Activated naive CD8-positive, alpha-beta T cell treated with anti-CD3 and anti-CD28 coated beads, Interleukin-2, amount 50 U/mL, for 24 hours (primary cell): ENCODE measurements at places on chromosomes 3 and 15.
A peak's percentile ranks its signal among the peaks of the same experiment; 100 is the strongest.

GRCh38 chr3:112230033-112230432, 64.0 kb downstream of the SLC9C1 start:
- no peak for DNase-seq

GRCh38 chr15:67806536-67806935, 18.8 kb upstream of the SKOR1 start:
- no peak for DNase-seq

GRCh38 chr3:167113035-167113830, 266.9 kb downstream of the ZBBX start:
- no peak for DNase-seq

- no peak for DNase-seq
Measured at GRCh38 chr3:134279466-134279865, 28.8 kb upstream of the RYK start.

DNA sequence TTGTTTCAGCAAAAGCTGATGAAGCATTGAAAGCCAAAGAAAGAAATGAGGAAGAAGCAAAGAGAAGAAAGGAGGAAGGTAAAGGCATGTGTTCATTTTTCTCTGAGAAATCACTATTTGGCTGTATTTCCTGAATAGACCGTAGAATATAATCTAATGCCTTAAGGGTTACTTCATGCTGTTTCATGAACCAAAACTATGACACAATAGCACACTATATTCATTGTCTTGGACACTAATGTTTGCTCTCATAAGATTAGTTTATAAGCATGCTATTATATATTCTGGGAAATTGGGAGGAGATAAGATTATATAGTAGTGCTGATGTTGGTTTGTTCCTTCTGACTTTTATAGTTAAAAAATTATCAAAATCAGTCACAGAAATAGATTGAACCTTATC, 110.1 kb upstream of the MLF1 start:
- DNase-seq: no peak

DNA sequence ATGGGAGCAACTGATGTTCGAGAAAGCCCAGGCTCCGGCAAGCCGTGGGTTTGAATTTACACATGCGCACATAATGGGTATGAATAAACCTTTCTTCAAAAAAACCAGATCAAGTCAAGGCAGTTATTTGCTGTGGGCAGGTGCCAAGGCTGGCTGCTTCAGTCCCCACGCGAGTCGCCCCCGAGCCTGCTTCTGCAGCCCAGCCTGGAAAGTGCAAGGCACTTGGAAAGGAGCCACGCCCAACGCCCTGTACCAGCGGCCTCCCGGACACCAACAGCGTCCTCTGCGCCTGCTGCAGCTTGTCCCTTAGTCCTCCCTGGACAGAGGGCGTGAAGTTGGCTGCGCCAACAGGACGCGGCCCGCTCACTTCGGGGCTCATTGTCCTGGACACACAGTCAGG, 68.9 kb downstream of the KLF15 start:
- no peak for DNase-seq

DNA sequence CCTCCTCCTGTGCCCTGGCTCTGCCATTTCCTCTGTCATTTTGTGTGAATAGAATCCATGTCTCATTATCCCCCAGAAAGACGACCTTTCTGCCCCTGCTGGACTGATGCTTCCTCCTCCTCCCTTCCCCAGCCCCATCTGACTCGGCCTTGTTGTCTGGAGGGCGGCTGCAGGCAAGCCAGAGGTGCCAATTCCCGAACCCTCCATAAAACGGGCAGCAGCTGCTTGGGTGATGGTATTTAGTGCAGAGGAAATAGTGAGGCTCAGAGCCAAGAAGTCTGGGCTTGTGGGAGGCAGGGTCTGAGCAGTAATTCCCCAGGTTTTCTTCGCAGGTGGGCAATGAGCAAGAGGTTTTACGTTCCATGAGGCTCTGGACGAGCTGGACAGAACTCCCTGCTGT, 71.2 kb downstream of the ITGA11 start:
- DNase-seq: no peak

GRCh38 chr3:43770426-43771103, 79.8 kb downstream of the ABHD5 start:
- DNase-seq: peak; percentile 27

GRCh38 chr3:42096796-42097565, 5.8 kb downstream of the TRAK1 start:
- peak; percentile 46 for DNase-seq

DNA sequence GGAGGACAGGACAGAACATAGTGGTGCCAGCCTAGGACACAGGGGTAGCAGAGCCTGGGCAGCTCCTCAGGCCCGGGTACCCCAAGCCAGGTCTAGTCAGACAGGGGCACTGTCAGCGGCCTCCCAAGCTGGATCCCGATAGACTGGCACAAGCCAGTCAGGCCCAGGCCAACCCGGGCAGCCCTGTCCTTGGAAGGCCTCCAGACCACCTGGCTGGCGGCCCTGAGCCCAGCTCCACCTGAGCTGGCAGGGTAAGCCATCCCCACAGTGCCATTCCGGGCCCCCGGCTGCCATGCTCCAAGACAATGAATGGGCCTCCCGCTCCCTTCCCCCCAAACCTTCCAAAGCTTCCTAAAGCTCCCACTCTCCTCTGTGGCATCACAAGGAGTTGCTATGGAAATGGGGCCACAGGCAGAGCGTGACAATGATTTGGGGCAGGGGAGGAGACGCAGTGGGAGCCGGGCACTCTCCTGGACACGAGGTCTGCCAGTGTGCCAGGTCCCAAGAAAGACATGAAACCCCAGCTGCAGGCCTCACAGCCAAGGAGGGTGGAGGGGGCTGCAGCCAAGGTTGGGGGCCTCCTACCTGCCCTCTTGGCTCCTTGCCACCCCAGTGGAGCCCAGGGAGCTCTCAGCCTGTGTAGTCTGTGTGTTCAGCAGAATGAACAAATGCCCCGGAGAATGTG, 165.6 kb upstream of the LINGO1 start:
- no peak for DNase-seq

- DNase-seq: no peak
Measured at GRCh38 chr3:194761384-194761783, 75.7 kb downstream of the FAM43A start.

DNA sequence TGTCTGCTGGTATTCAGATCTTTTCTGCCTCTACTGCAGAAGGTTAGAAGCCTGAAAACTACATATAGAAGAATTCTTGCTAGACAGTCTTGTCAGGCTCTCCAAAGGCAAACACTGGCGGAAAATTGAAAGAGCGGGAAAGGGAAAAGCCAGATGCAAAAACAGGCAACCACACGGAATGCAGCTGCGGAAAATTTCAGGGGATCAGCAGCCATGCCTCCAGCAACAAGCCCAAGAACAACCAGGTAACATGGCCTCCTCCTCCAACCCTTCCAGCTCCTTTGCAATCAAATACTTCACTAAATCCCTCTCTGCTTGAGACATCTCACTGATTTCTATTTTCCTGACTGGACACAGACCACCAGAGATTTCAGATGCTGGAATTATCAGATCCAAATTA, 9.6 kb downstream of the UBP1 start:
- no peak for DNase-seq

DNA sequence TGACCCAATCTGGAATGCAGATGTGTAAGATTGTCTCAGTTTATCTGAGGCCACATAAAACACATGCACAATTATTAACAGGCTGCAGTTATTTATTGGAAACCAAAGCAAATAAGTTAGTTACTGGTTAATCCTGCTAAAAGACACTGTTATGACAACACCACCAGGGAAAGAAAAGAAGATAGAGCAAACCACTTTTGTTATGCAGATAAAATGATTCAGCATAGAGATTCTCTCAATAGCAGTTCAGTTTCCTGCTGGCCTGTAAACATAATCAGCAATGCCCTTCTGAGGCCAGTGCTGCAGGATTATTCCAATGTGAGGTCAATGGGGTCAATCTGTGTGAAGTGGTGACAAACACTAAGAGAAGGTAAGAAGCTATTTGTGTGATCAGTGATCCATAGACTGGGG, 244.4 kb downstream of the ZBTB20 start:
- no peak for DNase-seq

- DNase-seq: no peak
Measured at GRCh38 chr3:28294667-28295413, 53.4 kb downstream of the CMC1 start.

DNA sequence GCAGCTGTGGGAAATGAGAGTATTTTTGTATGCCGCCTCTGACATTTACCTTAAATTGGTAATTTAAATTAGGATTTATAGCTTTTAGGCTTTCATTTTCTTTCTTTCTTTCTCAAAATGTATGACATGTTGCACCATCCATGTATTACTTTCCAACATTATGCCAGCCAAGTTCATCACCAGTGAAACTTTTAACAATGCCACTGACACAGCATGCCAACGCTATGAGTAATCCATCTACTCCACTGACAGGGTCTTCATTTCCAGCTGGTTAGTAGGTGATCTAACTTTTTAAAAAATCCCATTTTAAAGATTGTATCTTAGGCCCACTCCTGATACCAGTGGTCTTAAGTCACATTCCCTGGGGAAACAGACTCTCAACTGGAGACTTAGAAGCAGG, 21.8 kb upstream of the CLDN16 start:
- DNase-seq: no peak

DNA sequence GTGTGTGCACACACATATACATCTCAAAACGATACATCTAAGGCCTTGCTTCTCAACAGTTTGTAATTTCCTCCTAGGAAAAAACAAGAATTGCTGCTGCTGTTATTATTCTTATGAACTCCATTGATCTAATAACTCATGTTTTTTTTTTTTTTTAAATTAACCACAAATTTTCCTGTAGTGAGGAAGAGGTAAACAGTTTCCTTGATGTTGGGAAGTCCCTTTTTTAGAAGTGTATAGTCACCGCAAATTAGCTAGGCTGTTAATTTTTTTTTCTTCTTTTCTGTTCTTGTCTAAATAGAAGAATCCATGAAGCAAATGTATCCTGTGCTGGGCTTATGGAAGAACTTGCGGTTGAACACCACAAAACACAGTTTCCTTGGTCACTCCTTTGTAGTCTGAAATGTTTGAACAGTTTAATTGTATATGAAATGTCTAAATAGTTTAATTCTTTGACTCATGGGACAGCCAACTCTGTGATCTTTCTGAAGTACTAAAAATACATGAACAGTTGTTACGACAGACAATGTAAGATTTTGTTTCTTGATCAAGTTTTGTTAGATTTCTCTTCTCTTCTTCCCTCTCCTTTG, 64.5 kb downstream of the MITF start:
- no peak for DNase-seq

DNA sequence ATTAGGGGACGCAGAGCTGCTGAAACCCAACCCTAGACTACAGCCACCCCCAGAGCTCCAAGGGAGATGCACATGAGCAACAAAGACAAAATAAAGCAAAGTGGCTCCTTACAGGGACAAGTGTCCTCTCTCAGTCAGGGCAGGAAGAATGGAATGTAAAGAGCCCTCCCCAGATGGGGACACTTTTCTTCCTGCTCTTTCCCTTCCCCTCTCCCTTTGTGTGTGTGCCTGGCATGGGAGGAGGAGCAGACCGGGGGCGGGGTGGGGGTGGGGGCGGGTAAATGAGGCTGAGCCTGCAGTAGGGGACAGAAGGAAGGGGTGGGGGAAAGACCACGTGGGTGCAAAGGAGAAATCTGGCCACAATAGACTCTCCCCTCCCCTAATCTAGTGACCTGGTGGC, 37.4 kb downstream of the ACAA1 start:
- DNase-seq: no peak

DNA sequence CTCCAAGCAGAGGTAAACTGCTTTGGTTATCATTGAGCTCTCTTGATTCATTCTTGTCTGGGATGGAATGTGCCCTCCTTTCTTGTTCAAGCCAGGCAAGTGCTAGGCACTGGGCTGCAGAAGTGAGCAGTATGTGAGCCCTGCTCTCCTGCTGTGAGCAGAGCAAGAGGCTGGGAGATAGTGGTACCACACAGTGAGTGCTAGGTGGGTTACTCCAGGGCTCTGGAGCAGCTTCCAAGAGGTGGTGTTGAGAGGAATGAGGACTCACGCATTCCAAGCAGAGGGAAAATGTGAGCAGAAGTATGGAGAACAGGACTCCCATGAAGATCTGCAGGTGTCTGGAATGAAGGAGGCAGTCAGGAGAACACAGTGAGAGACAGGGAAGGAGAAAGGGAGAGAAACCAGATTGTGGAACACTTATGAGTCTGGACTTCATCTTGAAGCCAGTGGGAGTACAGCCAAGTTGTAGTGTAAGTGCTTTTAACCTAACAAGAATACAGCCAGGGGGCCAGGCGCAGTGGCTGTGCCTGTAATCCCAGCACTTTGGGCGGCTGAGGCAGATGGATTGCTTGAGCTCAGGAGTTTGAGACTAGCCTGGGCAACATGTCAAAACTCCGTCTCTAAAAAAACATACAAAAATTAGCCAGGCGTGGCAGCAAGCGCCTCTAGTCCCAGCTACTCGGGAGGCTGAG, 199.9 kb upstream of the CTDSPL start:
- DNase-seq: no peak
